HAP-1 (cell line): ENCODE measurements at places on chromosomes 4 and X.

GRCh38 chrX:1316527-1316926, 20.1 kb upstream of the IL3RA start:
- no peak for DNase-seq

- no peak for DNase-seq
Measured at GRCh38 chr4:78149751-78150542, 92.8 kb downstream of the FRAS1 start.

GRCh38 chr4:171817026-171817425, 3.8 kb downstream of the GALNTL6 start:
- DNase-seq = no peak

GRCh38 chrX:32041181-32041580, 969.3 kb upstream of the FTHL17 start:
- DNase-seq = no peak

- DNase-seq = no peak
Measured at GRCh38 chrX:48071064-48071985, at the start of gene ZNF630. ZNF630 (minus strand) TSS chrX:48071640; CDS start chrX:48066886, 4,754 bp downstream.

DNA sequence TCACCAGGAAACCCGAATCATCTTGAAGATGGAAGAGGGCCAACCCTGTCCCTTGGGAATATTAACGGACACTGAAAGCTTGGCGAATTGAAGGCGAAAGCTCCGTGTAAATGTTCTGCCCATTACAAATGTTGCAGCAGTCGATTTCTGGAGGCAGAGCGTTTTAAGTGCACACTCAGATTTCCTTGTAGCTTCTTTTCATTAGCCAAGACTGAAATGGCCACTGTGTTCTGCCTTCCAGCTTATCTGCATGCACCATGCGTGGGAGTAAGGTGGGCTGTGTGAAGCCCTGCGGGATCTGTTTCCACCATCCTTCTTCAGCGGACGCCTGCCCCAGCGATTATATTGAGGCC, 1.3 kb downstream of the SMIM20 start:
- DNase-seq = peak; percentile 29

- DNase-seq = no peak
Measured at GRCh38 chr4:106627051-106627450, 258.5 kb upstream of the GIMD1 start.

DNA sequence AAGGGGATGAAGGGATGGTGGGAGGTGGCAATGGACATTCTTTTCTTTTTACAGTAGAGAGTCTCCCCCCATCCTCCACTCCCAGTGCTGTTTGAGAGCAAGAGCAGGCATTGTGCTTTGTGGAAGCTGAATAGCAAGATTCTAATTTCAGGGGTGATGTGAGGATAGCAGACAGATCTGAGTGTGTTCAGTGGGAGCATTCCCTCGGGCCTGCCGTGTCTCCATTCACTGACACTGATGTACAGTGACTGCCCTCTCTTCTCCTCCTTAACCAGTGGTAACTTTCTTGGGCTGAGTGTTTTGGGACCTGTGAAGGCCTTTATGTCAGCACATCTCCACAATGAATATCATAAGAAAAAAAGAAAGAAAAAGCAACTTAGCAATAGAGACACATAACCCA, 396.6 kb upstream of the RPS6KA3 start:
- no peak for DNase-seq

DNA sequence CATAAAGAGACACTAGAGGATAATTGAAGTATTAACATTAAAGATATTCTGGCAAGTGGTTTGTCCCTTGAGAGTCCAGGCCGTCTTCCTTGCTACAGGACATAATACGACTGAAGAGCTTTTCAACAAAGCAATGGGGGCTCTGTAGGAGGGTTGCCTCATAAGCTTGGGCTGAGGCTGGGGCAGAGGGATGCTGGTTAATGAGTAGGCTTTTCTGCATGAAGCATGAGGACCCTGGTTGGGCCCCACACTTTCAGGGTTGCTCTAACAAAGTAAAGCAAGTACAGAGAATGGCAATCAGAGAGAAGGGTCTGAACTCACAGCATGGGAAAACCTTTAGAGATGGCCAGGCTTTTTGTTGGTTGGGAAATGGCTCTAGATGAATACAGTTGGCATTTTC, 281.3 kb downstream of the IDS start:
- DNase-seq = no peak

DNA sequence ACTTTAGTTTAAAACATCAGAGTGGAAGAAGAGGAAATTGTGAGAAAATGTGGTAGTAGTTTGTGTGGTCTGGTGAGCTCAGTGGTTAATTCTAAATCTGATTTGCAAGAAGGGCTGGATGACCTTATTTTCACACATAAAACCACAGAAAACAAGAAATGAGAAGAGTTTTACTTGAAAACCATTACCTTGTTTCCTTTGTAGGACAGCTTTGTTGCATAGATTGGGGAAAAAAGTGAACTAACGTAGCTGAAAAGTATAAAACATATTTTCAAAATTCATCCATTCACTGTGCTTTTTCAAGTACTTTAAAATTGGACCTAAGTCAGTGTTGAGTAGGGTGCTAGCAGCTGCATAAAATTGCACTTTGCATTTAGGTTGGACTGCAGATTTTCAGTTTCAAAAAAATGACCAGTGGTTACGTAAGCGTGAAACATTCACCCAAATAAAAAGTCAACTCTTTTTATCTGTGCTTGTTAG, 211.3 kb downstream of the ARHGAP10 start:
- DNase-seq = no peak

- DNase-seq = no peak
Measured at GRCh38 chrX:38500866-38501265, 60.5 kb upstream of the TSPAN7 start.

GRCh38 chrX:24561121-24561520, 86.0 kb downstream of the PCYT1B start:
- peak; percentile 29 for DNase-seq

DNA sequence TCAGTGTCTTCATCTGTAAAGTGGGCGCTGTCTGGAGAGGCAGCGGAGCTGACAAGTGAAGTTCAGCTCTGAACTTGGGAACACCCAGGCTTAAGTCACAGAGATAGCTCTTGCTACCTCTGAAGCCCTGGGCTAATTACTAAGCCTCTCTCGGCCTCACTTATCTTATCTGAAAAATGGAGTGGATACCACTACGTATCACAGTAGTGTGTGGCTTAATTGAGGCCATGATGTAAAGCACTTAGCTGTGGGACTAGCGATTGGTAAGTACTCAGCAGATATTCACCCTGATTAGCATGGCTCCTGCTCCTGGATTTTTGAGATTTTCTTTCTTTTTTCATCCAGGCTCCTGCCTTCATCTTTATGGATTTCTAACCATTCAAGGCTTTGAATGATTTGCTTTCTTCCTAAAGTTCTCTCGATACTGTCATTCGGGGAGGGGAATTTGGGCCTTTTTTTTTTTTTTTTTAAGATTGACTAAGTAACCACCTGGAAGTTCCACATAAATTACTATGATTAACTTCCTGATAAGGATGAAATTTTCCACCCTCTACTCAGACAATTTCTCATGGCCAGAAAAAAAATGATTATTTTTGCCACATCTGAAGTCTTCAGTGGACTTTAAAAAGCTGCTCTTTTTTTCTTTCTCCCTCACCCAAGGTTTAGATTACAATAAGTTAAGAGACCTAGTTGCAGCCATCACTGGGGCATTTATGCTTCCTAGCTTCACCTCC, 17.1 kb downstream of the LDB2 start:
- DNase-seq = no peak

- DNase-seq = no peak
Measured at GRCh38 chr4:81723019-81723884, 251.5 kb upstream of the RASGEF1B start.

GRCh38 chrX:47568656-47569295, 7.8 kb downstream of the ARAF start:
- DNase-seq = peak; percentile 22

DNA sequence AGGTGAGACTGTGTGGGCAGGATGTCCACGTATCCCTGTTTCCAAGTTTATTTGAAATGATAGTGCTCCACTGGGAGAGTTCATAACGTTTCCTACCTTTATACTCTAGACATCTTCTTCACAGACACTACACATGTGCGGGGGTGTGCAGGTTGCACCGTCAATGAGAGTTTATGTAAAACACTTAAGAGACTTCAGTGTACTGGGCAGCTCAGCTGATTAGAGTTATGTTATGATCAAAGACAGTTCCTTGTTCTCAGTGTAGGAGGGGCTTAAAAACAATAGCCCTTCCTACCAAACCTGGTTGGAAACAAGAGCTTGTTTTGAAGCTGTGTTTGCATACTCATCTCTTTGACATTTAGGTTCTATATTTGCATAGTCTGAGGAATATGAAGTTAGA, 326.9 kb upstream of the AGA start:
- no peak for DNase-seq

DNA sequence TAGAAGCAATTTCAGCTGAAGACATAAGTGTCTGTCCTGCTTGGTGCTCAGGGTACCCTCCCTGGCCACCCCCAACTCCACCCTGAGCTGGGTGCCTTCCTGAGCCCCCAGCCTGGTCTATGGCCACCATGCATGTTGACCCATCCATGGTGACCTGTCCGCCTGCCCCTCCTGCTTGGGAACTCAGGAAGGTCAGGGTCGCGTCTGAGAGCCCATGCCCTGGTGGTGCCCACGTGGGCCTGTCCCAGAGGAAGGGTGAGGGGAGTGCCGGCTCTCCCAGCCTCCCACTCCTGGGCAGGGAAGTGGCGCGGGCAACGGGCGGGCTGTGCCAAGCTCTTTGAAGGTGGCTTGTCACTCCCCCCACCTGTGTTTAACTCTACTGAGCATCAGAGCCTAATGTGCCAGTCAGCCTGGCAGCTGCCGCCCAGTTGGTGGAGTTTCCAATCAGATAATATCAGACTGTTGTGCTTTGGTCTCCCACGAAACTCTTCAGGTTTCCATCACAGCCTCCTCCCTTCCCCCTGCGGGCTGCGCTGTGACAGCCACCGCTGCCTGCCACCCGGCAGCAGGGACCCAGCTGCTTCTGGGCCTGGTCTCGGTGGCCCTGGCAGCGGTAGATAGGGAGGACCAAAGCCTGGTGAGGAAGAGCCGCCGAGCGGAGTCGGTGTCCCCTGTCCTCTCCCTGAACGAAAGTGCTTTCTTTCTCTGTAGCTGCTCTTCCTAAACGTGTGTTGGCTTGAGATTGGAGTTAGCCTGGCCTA, 4.8 kb downstream of the SH3BP2 start:
- no peak for DNase-seq

DNA sequence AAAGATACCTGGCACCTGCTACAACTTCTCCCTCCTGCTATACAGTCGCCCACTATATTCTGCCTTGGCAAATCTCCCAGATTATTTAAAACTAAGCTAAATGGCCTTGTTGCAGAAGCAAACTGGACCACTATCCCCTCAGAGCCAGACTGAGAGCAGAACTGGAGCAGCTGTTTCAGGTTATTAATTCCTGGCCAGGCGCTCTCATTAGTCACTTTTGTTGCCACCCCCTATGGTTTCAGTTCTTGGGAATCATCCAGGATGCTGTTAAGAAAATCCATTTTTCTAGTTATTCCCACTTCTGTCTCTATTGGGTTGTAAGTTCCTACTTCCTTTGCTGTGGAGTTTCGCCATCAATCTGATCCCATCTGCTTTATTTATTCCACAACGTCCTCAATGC, 30.1 kb downstream of the ADGRA3 start:
- DNase-seq = no peak

DNA sequence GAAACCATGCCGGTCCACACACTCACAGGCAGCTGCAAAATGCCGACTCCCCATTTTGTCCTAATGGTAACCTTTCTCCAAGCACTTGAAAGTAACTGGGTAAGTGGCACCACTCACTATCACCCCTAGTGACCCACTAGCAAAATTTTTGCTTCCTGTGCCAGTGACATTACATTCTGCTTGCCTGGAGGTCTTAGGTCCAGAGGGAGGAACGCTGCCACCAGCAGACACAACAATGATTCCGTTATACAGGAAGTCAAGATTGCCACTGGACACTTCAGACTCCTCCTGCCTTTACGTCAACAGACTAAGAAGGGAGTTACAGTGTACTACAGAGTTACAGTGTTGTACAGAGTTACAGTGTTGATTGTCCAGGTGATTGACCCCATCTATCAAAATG, 11.8 kb upstream of the TMEM192 start:
- no peak for DNase-seq

DNA sequence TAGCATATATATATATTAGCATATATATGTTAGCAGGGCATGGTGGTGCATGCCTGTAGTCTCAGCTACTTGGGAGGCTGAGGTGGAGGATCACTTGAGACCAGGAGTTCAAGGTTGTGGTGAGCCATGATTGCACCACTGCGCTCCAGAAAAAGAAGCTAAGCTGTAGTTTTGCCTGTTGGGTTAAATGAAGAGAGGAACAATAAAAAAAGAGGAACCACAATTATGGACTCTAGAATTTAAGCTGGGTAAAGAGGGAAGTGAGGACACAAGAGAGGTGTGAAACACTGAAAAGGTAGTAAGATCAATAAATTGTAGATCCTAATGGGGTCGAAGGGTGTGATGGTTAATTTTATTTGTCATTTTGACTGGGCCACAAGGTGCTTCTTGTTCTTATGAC, 40.5 kb upstream of the HSD17B10 start:
- no peak for DNase-seq

DNA sequence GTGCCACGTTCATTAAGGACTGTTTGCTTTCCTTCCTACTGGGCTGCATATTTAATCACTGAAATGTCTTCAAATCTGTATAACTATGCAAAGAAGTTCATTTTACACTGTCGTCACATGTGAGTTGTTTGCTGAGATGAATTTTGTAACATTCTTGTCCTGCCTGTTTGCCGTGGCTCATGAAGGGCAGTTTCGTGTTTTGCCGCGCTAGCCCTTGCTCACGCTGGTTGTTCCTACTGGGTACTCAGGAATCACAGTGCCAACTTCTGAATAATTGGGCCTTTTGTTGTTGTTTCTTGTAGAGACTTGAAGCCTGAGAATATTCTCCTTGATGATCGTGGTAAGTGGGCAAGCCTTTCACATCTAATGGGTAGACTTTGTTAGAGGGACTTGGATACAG, 52.2 kb downstream of the HTT-AS start:
- DNase-seq = no peak
